ENCODE measurements at places on chromosomes 2 and 18.

DNA sequence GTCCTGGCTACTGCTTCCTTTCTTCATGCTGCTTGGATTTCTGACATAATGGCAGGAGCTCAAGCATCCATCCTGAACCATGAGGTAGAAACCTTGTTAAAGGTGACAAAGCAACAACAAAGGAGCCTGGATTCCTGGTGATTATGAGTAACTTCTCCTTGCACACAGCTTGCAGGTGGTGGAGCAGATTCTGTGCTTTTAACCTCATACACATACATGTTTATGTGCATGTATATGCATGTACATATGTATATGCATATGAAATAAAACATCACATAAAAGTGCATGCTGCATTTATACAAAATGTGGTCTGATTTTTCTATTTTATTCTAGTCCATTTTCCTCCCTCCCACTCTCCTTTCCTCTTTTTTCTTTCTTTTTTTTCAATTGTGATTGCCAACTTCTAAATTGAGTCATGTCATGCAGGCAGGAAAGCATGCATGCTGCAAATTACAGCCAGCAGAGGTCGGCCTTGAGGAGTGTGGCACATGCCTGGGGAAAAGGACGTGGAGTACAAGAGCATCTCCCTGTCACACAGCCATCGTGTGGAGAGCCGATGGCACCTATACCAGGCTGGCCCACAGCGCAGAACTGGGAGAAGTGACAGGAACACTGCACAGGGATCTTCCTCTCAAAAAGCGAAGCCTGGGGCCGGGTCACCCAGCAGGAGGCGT lies 17.9 kb downstream of the LCT start:
- DNase-seq: peak; percentile 35

DNA sequence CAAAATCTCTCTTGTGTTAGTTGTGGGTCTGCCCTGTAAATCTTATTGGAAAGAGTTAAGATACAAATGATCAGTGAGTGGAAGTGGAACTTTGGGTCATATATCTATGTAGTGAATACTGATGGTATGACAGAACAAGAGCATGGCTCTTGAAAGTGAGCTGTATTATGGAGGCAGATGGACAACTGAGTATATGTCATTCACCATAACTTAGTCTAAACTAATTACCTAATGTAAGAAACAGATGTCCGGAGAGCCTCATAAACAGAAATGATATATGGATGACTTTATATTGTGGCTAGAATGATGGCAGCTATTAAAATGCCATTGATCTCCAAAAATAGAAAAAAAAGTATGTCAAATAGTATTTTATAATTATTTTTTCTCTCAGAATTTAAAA lies 72.4 kb downstream of the FASTKD2 start:
- DNase-seq: no peak

GRCh38 chr2:112110966-112111365 lies 27.2 kb upstream of the FBLN7 start:
- DNase-seq: no peak

- DNase-seq: no peak
These were observed 41.4 kb downstream of the FECH start for GRCh38 chr18:57544936-57545660.

GRCh38 chr18:44729631-44730101 lies 49.0 kb downstream of the SETBP1 start:
- DNase-seq: no peak

- DNase-seq: no peak
These were observed 1.8 kb downstream of the TMX3 start for GRCh38 chr18:68713131-68713530.

DNA sequence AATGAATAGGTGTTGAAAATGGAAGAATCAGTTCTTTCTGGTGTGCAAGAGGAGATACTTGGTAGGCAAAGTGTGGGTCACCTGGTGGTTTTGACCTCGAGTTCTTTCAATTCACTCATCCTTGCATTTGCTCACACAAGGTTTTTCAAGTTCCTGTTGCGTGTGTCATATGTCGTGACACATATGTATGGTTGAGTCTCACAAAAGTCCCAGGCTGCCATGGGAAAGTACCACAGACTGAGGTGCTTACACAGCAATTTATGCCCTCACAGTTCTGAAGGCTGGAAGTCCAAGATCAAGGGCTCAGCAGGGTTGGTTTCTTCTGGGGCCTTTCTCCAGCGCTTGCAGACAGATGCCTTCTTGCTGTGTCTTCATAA lies 64.4 kb downstream of the NCK2 start:
- no peak for DNase-seq

DNA sequence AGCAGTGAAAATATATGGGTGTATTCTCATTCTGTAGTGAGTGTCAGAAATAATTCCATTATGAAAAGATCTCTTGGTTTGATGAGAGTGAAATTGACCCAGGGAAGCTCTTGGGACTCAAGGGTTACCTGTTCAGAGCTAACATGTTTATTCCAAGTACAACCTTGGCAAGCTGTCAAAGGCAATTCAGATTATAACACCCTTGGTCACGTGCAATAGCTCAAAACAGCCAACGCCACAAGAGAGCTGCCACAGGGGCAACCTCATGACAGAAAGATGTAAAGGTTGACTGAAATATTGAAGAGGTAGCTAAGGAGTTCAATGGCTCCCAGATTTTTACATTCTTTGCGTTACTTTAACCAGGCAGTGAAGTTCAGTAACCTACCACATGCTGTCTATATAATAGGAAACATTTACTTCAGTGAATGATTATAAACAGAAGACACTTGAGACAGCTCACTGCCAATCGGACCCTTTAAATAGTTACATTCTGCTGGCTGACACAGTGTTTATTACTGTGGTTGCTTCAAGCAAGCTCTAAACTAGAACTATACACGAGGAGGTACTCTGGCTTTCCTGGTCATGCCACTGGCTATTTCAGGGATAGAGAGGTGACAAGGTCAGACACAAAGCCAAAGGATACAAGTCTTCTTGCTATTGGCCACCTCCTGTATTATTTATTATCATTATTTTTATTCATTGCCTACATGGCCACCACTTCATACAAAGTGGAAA lies 187.3 kb downstream of the PID1 start:
- DNase-seq: peak; percentile 60

GRCh38 chr18:61876899-61877298 lies 15.9 kb downstream of the RNF152 start:
- no peak for DNase-seq

- no peak for DNase-seq
These were observed 349.3 kb upstream of the SALL3 start for GRCh38 chr18:78630356-78630755.

DNA sequence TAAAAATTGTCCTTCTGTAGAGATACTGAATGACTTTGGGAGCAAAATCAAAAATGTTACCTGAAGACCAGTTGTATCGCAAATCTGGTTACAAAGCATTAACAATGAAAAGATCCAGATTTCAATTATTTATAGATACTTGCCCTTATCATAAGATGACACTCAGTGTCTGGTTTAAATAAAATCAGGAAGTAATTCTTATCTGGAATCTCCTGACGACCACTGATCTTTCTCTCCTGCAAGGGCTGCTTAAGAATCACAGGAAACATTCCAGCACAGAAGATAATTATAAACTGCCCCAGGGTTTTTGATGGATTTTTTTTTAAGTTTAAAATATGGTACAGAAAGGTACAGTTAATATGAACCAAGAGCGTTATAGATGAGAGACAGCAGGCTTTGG lies 205.7 kb downstream of the ALK start:
- DNase-seq: no peak
